Endothelial cell (in vitro differentiated cells): ENCODE measurements at places on chromosomes 4 and X.
A peak's percentile ranks its signal among the peaks of the same experiment; 100 is the strongest.

DNA sequence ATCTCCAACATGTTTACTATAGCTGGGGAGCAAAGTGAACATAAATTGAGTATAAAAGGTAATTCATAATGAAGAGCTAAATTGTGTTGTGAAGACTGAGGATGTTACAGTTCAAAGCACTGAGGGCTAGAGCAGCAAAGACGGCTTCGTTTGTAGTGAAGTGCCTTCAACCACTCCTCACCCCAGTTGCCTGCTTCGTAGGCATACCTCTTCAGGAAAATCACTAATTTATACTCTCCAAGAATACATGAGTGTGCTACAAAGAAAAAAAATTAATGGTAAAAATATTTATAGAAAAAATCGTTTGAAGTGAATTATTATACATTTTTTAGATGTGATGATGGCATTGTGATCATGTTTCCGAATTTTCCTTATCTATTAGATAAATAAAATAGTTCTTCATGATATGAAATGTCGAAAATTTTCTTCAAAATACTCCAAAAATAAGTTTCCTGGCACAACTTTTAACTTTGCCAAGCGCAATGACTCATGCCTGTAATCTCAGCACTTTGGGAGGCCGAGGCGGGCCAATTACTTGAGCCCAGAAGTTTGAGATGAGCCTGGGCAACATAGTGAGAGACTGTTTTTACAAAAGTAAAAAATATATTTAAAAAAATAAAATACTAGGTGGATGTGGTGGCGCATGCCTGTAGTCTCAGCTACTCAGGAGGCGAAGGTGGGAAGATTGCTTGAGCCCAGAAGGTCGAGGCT is 41.6 kb downstream of the ZFP42 start:
- no peaks in the 10 kb centered on the region for H3K36me3 ChIP-seq
- peaks cover 5% of the 10 kb centered on the region for H3K27me3 ChIP-seq
- no peak for DNase-seq
- H3K4me1 ChIP-seq: peaks cover 3% of the 10 kb centered on the region

DNA sequence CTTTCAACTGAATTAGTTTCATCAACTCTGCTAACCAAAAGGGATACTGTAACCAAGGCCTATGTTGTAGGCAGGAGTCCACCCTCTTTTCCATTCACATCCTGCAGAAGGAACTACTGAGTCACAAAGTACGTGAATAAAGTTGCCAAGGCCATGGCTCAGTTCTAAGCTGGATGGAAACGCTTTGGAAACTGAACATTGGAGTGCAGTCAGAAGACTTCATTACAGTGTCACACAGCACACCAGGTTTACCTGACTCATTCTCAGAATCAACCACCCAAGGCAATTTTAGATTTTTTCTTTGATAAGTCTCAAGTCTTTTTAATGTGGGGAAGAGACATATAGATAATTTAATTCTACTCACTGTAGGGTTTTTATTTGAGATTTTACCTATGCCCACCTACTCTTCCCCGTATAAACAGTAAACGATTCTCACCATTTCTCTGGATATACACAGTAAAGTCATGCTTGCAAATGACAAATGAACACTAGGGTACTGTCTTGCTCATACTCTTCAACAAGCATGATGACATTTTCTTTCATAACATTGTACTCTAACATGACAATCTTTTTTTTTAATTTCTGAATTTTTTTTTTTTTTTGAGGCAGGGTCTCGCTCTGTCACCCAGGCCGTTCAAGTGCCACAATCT is 58.9 kb upstream of the RBM47 start:
- H3K27me3 ChIP-seq: no peaks in the 10 kb centered on the region
- H3K36me3 ChIP-seq: no peaks in the 10 kb centered on the region
- peaks cover under 1% of the 10 kb centered on the region for H3K4me1 ChIP-seq
- no peak overlapping the region for H3K27ac ChIP-seq

DNA sequence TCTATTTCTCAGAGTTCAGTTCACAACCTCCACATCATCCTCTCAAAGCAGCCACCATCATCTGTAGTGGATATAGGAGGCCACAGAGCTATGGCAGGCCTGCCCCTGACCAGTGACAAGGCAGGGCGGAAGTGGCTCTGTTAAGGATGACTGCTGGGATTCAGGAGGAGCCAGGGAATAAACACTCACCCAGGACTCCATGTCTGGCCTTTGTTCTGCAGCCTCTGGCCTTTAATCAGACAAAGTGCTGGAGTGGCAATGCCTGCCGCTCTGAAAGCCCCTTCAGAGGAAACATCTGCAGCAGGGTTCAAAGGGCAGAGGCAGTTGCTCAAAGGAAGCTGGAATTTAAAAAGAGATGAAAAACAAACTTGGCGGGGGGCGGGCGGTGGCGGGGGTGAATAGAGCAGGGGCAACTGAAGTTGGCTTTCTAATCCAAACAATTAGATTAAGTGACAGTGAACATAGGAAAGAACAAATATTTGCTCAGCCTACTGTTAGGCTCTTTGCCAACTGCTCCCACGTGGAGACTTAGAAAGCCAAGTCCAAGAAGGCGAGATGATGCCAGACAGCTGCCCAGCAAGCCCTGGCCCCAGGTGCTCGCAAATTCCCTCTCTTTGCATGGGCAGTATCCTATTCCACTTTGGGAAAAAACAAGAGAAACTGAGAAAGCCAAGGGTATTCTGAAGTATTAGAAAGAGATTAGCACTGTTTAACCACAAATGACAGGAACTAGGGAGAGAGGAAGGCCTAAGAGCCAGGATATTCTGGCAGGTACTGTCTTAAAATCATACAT is 5.5 kb downstream of the MPP1 start:
- peak overlapping the region; percentile 61 for H3K27ac ChIP-seq
- H3K4me1 ChIP-seq: peaks cover 26% of the 10 kb centered on the region
- H3K4me3 ChIP-seq: no peak overlapping the region
- peaks cover 4% of the 10 kb centered on the region for H3K27me3 ChIP-seq
- no peaks in the 10 kb centered on the region for H3K36me3 ChIP-seq

DNA sequence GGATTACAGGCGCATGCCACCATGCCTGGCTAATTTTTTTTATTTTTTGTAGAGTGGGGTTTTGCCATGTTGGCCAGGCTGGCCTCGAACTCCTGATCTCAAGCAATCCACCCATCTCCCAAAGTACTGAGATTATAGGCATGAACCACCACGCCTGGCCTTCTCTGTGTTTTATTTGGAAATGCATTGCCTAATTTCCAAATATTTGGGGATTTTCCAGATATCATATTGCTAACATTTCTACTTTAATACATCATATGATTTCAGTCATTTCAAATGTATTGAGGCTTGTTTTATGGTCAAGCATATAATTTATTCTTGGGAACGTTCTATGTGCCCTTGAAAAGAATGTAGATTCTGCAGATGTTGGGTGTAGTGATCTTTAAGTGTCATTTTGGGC is 38.8 kb downstream of the FGF2 start:
- peaks cover 16% of the 10 kb centered on the region for H3K4me1 ChIP-seq
- H3K27ac ChIP-seq: no peak overlapping the region
- H3K4me3 ChIP-seq: no peak overlapping the region
- no peaks in the 10 kb centered on the region for H3K36me3 ChIP-seq

GRCh38 chr4:2830632-2831610 is 12.7 kb upstream of the ADD1 start:
- H3K36me3 ChIP-seq: peaks cover 36% of the 10 kb centered on the region
- no peak overlapping the region for H3K27ac ChIP-seq
- no peak for DNase-seq

DNA sequence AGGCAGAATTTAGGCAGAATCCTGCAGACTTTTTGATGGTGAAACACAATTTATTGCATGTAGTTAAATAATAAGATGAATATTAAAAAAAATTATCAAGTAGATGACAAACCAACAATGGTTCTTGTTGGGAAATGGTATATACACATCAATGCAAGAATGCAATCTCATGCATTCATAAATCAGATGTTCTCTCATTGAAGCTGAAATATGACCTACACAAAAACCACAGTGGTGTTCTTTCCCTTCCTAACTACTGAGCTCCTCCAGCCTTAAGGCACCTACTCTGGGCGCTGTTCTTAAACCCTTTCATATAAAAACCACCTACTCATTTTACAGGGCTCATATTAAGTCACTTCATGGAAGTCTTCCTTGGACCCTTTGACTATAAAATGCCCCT is 64.1 kb downstream of the ANTXR2 start:
- H3K27ac ChIP-seq: no peak overlapping the region
- no peak for DNase-seq
- peaks cover 40% of the 10 kb centered on the region for H3K4me1 ChIP-seq
- peaks cover 53% of the 10 kb centered on the region for H3K36me3 ChIP-seq
- no peaks in the 10 kb centered on the region for H3K27me3 ChIP-seq
- H3K4me3 ChIP-seq: no peak overlapping the region

DNA sequence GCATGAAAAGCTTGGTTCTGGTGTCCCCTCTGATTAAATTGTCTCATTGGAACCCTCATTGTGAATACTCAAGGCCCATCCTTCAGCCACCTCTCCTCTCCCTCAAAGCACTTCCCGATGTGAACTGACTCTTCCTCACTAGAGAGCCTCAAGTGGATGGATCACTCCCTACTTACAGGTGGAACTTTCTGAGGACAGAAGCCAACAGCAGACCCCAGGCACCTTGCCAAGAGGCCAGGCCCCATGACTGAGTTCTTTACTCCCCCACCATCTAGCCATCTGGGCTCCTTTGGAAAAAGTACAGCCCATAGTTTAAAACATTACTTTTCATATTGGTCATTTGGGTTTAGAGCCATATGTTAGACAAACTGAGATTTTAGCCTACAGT is 224.1 kb downstream of the SHROOM3 start:
- no peaks in the 10 kb centered on the region for H3K36me3 ChIP-seq
- no peak for DNase-seq
- H3K4me1 ChIP-seq: no peaks in the 10 kb centered on the region
- H3K27me3 ChIP-seq: peaks cover 1% of the 10 kb centered on the region
- no peak overlapping the region for H3K27ac ChIP-seq
- H3K4me3 ChIP-seq: no peak overlapping the region

DNA sequence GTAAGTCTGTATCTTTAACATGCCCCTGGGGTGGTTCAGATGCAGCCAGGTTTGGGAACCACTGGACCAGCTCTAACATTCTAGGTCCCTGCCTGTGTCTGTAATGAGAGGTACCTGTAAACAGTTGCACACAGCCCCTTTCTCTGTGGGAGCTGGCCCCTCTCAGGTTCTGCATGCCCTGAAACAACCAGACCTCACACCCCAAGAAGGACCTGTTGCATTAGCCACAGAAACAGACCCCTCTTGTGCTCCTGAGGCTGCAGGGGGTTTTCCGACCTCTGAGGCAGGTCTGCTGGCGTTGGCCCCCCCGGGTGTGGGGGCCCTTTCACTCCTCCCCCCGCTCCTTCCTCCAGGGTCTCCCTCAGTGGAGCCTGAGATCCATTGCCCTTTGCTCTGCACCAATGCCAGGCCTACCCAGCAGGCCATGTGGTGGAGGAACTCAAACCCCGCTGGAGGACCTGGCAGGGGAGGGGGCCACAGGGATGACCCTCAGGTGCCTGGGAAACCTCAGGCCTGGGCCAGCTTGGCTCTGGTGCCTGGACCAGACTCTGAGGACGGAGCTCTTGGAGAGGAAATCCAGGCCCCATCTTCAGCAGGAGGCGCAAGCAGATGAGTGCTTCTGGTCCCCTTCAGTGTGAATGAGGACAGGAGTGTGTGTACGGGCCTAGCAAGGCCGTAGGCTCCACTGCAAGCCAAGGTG is 61.4 kb upstream of the PJA1 start:
- no peaks in the 10 kb centered on the region for H3K27me3 ChIP-seq
- H3K36me3 ChIP-seq: no peaks in the 10 kb centered on the region
- H3K27ac ChIP-seq: no peak overlapping the region
- peaks cover 4% of the 10 kb centered on the region for H3K4me1 ChIP-seq

DNA sequence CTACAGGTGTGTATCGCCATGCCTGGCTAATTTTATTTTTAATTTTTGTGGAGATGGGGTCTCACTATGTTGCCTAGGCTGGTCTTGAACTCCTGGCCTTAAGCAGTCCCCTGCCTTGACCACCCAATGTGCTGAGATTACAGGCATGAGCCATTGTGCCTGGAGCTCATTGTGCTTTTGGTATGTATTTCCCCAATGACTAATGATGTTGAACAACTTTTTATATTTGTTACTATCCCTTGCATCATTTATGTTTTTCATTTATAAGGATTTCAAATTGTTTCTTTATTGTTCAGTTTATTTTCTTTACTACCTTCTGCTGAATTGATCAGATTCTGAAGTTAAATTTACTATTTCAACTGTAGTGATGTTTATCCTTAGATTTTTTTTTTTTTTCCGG is 199.7 kb downstream of the CEP135 start:
- no peak for DNase-seq
- H3K27me3 ChIP-seq: no peaks in the 10 kb centered on the region
- H3K27ac ChIP-seq: no peak overlapping the region
- H3K4me1 ChIP-seq: no peaks in the 10 kb centered on the region
- no peak overlapping the region for H3K4me3 ChIP-seq

GRCh38 chrX:121987163-121987562 is 939.8 kb downstream of the GLUD2 start:
- no peaks in the 10 kb centered on the region for H3K4me1 ChIP-seq
- DNase-seq: no peak
- H3K27ac ChIP-seq: no peak overlapping the region
- no peaks in the 10 kb centered on the region for H3K27me3 ChIP-seq
